ENCODE measurements at places on chromosomes 16 and 17.

DNA sequence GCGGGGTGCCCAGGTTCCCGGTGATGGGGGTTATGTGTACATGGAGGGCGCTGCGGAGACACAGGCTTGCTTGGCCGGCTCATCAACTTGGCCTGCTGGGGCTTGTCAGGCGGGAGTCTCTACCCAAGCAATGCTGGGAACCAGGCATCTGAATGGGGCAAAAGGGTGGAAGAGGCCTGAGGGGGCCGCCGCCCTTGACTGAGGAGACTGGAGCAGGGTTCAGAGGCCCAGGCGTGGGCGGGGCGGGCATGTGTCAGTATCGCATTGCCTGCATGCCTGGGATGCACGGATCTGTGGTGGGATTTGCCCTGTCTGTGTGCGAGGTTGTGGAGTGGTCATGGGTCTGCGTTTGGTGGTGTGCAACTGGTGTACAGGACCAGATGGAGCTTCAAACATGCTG lies 21.1 kb downstream of the ARHGAP23 start:
- DNase-seq, result no peak

DNA sequence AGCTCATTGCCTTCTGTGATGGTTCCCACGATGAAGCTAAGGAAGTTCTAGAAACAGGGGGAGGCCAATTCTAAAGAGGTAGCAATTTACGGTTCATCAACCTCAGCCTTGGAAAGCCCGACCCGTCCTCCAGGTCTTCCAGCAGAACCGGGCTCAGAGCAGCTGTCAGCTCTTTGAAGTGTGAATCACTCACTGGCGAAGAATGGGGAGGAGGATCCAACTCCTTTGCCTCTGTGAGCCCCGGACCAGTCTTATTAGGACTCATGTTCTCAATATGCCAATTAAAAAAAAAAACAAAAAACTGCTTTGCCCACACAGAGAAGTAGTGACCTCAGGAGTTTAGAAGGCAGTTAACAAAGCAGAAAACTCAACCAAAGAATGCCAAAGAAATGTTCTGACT lies 31.4 kb downstream of the STX8 start:
- no peak for DNase-seq

DNA sequence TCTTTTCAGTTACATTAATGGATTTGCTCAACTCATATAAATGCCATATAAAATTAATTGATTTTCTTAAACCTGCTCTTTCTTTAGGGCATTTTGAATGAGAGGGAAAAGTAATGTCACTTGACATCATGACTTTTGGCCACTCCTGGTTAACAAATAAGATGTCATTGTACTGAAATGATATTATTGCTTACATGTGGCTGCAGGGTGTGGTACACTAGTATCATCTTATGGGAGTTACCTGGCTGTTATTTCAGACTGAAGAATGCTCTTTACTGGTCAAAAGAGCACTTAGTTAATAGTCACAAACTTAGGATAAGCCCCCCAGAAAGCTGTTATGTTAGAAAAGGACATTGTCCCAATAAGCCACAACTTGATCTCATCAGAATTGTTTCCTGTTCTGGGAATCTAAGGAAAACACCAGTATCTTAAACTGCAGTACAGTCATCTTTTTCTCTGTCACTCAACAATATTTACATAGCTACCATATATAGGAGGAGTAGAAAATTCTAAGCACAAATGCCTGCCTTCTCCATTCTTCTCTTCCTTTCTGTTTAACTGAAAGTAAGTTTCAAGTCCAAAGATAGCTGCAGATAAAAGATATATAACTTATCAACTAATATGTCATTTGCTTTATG lies 53.9 kb upstream of the MRC2 start:
- no peak for DNase-seq

DNA sequence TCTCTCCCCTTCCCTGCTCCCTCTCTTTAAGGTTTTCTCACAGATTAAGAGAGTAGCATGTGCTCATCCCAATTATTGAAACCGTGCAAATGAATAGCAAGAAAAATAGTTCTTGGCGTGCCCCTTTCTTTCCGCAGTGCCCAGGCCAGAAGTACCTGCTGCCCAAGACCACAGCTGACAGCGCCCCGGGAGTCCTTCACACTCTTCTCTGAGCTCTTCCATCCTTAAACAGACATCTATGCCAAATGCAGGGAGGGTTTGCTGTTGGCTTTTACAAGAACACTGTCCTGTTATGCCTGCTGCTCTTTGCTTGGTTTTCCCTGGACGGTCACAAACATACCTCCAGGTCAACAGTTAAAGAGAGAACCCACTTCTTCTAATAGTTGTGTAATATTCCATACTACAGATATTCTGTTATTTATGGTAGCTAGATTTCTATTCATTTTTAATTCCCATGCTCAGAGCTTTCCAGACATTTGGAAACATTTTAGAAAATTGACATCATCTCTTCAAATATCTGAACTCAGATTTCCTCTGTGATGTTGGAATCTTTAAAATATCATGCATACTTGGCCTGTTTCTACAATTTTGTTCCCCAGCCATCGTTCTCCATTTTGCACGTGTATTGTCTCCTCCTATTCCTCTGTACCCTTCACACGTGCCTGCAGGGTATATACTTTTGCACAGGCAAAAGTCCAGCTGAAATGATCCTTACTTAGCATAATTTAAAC lies 416.7 kb downstream of the WWOX start:
- no peak for DNase-seq

DNA sequence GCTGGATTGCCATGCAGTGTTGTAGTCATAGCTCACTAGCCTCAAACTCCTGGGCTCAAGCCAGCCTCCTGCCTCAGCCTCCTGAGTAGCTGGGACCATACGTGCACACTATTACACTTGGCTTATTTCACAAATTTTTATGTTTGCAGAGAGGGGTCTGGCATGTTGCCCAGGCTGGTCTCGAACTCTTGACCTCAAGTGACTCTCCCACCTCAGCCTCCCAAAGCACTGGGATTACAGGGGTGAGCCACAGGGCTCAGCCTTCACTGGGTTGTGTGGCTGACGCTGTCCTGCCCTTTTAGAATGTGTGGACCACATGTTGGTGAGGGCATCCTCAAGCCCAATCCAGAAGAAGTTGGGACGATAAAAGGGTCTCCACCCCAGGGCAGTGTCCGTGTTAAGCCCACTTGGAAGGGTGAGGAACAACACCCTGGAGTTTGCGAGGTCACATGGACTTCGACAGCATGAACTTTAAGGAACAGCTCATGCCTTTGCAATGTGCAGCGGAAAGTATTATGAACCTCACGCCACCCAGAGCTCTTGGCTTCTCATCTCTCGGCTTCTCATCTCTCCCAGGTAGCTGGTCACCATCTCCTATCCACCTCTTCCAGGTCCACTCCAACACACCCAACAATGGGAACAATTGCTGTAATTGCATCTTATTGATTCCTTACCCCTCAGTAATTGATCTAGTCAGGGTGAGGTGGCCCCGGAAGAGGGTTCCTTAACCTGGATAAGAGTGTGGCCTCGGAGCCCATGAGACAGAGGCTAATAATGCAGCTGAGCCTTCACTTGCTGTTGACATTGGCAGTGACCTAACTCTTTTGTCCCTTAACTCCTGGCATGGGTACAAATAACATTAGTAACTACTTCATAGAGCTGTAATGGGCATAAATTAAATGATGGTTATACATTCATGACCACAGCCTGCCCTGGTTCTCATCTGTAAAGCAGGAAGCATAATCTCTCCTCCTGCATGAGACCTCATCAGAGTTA lies 6.7 kb downstream of the FOXL1 start:
- peak; percentile 33 for DNase-seq

Measured in NCI-H1105 treated with DMSO at 0.1 percent for 48 hours (cell line).